Stimulated activated CD4-positive, alpha-beta T cell treated with anti-CD3 and anti-CD28 coated beads, Interleukin-4, amount 100 ng/mL, for 24 hours (primary cell): ENCODE measurements at places on chromosomes 7 and 10.

- DNase-seq = no peak
Measured at GRCh38 chr7:135204341-135204749, 7.0 kb downstream of the WDR91 start.

DNA sequence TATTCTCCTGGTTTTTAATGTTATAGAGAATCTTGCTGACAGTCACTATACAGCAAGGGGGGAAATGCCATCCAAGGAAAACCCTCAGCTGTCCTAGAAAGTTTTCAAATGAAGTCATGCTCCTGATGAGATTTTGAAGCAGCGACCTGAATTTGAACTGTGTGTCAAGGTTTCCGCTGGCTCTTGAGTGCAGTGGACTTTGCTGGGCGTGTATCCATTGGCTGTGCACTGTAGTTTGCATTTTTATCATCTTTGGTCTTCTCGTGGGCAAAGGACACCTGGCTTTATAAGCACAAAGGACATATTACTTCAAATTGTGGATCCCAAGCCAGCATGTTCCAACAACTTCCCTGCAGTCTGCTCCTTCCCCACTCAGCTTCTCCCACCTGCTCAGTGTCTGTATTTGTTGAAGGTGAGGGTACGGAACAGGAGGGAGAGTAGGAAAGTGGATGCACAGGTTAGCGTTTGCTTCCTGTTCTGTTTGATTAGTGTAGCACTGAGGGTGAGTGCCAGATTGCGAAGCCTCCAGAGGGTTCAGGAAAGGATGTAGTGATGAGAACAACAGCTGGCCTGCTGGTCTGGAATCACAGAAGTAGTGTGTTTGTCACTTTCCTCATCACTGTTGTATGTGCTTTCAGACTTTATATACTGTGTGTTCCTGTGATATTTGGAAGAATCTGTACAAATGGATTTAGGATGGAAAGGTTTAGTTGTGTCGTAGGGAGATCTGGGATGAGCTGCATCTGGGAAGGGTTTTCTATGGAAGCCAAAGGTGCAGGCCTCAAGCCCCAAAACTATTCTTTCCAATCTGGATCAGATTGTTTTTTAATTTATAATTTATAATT lies 204.8 kb downstream of the BMPER start:
- no peak for DNase-seq

DNA sequence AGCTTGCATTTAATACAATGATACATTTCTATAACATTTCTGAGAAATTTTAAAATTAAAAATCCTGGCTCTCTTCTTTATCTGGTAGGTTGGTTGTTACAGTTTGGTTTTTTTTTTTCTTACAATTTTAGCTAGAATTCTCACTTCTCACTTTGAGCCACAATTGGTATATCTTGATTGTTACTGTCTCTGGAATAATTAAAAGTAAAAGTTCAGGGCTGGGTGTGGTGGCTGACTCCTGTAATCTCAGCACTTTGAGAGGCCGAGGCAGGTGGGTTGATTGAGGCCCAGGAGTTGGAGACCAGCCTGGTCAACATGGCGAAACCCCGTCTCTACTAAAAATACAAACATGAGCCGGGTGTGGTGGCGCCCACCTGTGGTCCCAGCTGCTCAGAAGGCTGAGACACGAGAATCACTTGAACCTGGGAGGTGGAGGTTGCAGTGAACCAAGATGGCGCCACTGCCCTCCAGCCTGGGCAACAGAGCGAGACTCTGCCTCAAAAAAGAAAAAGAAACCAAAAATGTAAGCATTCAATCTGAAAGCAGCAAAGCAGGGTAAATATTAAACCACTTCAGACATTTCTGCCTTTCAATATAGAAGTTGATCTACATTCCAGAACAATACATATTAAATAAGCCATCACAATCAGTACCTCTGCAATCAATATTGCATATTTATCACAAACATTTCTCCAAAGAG lies 88.6 kb upstream of the PFKP start:
- no peak for DNase-seq

DNA sequence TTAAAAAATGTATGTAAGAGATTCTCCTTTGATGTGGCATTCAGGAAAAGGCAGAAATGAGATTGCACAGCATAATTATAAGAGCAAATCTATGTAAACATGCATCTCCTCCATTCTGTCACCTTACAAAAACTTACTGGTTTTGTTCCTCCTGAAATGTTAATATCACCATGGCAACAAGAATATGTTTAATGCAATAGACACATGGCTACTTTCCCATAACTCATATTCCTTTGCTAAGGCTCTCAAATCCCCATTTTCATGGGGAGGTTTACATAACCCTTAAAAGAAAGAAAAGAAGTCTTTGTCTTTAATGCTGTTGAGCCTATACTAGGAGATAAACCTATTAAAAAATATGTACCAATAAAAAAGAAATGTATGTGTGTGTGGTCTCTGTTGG lies 136.2 kb downstream of the ANK3 start:
- DNase-seq = no peak

DNA sequence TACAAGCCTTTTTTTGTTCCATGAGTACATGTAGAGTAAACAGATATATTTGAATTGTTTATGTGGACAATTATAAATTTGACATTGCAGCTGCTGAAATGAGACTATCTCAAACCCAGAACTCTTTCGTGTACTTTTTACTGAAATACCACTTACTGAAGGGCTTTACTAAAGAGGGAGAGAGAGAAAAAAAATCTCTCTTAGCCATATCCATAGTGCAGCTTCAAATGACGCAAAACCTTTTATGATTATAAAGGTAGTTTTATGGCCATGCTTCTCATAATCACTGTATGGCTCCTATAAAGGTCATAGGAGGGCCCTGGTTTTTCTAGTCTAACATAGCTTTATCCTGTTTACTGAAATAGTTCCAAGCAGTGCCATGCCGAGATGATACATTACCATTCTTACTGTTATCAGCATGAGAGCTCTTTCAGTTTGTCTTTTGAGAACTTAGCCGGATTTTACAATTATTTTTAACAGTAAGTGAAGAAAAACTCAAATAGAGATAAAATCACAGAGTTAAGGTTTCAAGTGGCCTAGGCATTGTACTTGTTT lies 35.1 kb downstream of the KCND2 start:
- no peak for DNase-seq

DNA sequence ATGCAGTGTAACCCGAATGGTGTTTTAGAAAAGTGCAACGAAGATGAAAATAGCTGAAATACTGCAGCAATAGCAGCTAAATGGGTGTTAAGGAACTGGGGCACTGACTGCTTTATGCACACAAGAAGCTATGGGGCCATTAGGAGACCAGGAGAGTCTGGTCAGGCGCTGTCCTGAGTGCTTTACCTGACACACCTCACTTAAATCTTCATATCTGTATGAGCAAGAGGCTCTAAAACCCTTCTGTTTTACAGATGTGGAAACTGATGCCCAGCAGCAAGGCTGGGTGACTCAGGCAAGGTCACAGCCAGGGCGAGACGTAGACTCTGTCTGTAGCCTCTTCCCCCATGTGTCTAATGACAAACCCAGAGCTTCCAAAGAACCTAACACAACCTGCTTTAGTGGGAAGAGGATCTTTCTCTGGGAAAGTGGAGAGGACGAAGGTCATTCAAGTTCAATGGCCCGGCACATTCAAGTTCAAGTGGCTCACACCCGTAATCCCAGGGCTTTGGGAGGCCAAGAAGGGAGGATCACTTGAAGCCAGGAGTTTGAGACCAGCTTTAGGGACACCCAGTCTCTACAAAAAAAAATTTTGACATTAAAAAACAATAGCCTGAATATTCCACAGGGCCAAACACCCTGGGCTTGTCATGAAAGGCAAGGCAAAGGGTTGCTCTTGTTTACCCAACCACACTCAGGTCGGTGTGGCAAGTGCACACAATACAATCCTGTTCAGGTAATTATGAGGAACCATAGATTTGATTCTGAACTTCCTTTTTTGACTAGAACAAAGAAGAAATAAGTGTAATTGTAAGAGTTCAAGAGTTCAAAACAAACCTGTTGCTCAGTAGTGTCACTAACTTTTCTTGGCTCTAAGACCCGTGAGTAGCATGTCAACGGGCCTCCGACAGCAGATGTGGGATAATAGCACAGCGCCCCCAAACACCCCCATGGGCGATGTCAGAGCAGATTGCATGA lies 53.7 kb upstream of the KLF6 start:
- DNase-seq = no peak

DNA sequence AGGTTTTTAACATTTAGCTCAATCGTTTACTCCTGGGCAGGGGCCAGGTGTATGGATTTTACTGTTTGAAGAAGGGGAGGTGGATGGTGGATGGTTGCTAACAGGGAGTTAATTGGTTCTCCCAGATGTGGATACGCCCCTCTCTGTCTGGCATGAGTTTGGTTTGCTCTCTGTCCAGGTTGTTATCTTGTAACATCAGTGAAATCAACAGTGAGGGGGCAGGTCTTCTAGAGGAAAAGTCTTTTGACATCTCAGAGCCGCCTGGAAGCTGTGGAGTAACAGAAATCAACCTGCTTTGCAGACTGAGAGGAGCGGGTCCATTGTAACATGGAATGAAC lies 243.4 kb downstream of the MGMT start:
- no peak for DNase-seq

DNA sequence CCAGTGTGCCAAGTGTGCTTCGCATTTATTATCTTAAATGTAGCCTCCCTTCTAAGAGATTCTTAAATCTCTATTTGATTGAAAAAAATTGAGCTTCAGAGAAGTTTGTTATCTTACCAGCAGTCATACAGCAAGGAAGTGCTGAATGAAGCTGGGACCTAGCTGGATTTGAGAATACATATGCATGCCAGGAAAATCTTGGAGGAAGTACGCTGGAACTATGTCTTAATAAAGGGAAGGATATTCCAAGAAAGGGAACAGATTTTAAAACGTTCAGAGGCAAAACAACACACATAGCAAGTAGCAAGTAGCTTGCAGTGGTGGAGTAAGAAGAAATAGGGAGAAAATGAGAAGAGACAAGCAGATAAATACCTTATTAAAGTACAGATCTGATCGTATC lies 1.5 kb downstream of the CFAP70 start:
- no peak for DNase-seq

DNA sequence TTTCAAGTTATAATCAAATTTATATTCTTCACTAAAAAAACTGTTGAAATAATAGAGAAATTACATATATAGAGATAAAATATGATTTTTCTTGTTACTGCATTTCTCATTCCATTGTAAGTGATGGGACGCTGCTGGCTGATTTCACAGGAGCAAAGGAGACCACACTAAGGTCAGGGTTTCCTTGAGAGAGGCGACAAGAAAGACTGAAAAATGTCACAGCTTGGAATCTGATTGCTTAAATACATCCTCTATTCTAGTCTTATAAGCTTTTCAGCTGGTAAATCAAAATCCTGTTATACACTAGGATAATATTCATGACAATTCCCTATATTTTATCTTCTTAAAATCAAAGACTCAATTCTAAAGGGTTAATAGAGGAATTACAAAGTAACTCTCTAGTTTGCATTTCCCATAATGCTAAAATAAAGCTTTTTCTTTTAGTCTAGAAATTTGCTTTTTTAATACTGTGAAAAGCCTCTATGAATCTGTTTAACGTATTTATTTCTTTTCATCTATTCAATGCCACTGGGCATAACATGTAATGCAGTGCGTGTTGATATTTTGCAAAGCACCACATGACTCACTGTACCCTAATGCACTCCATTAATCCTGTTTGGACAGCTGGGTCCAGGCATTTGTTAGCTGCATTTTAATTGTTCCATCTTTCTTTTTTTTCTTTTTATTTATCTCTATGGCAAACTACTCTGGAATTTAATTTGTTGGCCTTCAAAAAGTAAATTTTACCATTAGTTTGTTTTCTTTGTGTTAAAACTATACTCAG lies 81.7 kb downstream of the RNF32 start:
- DNase-seq = no peak

DNA sequence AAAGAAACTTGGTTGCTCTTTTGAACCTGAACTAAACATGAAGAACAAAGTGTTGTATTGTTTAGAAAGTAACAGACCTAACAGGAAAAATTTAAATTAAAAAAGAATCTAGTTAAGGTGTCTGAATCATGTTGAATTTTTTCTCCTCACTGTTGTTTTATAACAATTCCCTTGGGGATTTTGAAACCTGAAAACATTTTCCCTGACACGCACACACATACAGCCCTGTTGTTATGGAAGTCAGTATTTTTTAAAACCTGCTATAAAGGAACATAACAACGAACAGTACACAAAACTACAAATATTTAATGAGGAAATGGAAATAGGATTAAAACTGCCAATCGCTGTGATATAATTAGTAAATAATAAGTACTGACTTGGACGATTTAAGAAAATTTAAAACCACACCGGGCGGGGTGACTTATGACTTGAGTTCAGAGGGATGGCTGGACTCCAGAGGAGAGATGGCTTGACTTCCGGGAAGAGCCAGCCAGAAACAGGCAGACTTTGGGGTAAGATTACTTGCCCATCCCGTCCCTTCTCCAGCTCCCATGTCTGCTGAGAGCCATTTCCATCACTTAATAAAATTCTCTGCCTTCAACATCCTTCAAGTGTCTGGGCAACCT lies 16.2 kb upstream of the SPOCK2 start:
- DNase-seq = no peak

DNA sequence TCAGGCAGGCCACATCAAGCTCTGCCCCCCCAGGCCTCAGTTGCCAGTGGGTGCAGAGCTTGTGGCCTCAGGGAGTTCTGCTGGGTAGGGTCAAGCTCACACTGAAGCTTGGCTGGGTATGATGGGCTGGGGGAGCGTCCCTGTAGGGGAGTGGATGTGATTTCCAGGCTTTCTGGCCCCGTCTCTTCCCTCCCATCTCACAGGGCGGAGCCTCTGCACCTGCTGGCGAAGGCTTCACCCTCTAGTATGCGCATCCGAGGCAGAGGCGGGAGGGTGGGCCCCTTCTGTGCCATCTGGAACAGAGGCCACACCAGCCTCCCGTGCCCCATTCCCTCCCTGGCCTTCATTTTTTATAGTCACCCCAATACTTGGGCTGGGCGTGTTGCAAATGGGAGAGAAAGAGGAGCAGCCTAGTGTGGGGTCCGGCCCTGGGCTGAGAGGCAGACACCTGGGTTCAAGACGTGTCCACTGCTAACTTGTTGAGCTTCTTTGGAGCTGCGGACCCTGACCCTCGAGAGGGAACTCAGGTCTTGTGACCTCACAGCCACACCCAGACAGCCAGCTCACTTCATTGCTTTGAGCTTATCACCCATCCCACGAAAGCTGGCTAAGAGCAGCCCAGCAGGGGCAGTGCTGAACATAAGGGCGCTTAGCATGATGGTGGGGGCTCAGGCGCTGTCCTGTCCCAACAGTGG lies 2.3 kb downstream of the AQP1 start:
- DNase-seq = no peak

GRCh38 chr10:132363921-132364593 lies 32.1 kb downstream of the LRRC27 start:
- DNase-seq = peak; percentile 45
